ENCODE measurements at places on chromosomes 16 and 17.

GRCh38 chr16:4214215-4214621 lies 27.7 kb downstream of the SRL start:
- no peak for DNase-seq

DNA sequence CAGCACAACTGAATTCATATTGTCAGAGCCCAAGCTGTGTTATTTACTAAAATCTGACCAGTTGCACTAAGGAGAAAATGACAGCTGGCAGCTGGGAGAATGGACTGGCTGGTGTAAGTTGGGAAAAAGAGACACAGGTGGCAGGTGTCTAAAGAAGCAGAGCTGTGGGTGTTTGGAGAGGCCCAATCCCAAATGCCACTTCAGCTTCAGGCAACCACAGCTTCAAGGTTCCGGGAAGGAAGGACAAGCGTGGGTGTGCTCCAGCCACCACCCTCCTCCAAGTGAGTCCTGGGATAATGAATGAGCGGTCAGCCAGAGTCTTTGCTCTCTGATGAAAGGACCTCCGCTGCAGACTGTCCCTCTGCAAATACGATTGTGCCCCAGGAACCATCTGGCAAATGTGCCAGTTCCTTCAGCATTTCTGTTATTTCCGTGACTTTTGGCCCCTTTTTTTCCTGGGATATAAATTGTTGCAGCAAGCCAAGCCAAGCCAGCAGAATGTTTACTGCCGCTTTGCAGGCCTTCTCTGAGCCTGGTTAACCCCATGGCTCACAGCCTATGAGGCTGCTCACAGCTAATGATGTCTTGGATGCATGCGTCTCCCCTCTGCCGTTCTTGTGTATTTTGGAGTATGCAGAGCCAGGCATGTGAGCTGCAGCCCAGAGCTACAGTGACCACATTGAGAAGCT lies 9.5 kb upstream of the RHBDL3 start:
- DNase-seq = no peak

- DNase-seq = no peak
Observed at GRCh38 chr17:27848931-27849330, 44.2 kb downstream of the LYRM9 start.

- no peak for DNase-seq
Observed at GRCh38 chr17:17575360-17576251, 15.9 kb downstream of the PEMT start.

- DNase-seq = no peak
Observed at GRCh38 chr17:61440697-61441096, 11.5 kb upstream of the TBX4 start.

- no peak for DNase-seq
Observed at GRCh38 chr17:57502022-57502421, 243.1 kb downstream of the CCDC182 start.

DNA sequence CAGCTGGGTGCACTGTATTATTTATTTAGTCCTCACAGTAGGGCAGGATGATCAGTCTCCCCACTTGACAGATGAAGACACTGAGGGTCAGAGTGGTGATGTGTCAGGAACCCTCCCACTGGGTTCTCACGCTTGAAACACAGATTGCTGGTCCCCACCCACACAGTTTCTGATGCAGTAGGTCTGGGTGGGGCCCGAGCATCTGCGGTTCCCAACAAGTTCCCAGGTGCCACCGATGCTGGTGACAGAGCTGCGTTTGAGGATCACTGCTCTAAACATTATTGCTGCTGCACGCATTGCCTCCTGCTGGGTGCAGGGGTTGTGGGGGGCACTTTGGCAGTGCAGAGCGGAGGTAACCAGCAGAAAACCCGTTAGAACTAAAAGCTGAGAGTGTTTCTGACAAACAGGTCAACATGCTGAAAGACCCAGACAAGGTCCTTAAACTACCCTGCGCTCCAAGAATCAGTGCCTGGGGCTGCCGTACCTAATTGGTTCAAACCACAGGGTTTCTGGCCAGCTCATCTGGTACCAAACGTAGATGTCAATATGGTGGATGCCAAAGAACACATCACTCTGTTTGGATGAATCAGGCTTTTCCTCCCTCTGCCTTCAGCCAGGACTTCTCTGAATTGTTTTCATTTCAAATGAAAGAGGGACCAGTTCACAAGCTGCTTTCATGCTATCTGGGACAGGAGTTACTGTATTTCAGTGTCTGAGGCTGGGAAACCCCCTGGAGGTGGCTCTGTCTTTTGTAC lies 76.0 kb downstream of the ABCC1 start:
- no peak for DNase-seq

DNA sequence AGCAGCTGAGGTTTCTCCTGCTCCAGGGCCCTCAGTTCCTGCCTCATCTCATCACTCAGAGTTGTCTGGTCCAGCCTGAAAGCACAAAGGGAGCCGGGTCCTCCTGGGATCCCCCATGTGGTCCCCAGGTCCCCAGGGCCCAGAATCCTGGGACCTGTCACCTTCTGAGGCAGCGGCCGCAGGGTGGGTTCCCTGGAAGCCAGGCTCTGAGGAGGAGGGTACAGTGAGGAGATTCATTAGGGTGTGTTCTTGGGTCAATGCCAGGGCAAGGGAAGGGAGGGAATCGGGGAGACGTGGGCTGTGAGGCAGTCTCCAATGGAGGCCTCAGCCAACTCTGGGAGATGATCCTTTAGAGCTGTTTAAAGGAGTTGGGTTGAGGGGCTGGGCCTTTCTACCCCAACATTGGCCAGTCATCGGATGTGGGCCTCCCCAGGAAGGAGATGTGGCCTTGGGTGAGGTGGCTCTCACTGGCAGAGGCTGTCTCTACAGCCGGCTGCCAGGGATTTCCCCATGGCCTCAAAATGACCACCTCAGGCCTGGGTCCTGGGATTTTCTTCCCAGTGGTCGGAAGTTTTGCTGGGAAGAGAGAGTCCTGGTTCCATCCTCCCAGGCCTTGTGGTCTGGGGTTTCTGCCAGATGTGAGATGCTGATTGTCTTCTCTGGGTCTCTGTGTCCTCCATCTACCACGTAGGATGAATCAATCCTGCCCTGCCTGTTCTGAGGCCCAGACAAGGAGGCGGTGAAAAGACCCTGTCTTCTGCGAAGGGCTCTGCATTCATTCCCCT lies 47.3 kb downstream of the NLRP1 start:
- DNase-seq = no peak

DNA sequence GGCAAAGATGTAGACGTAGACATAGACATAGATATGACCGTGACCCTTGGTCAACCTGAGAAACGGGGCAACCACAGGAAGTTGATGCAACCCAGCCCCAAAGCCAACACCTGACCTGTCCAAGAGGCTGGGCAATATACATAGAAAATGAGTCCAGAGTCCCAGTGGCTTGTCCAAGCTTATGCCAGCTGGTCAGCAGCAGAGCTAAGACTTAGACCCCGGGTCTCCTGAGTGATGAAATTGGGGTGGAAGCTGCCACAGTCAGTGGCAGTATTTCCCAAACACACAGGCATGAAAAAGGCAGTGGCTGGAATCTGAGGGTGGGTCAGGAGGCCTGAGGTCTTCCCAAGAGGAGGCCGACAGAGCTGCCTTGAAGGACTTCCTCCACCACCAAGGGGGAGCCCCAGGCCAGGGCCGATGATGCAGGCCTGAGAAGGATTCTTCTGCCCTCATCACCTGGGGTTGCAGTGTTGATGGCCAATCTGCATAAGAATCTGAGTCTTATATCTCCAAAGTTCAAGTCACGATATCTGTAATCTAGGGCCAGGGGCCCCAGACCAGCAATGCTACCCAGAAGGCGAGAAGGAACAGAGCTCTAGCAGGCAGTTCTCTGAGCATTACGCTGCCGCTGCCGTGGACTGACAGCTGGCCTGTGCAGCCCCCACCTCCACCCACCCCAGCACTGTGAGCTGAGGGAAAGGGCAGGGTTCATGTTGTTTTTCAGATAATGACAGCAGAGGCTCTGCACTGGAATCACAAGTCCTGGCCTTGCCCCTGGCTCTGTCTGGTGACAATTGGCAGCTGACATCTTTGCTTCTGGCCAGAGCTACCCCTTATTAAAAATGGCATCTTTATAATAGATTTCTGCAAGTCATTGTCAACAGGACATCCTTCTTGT lies 72.7 kb downstream of the GNAO1 start:
- DNase-seq = peak; percentile 86

DNA sequence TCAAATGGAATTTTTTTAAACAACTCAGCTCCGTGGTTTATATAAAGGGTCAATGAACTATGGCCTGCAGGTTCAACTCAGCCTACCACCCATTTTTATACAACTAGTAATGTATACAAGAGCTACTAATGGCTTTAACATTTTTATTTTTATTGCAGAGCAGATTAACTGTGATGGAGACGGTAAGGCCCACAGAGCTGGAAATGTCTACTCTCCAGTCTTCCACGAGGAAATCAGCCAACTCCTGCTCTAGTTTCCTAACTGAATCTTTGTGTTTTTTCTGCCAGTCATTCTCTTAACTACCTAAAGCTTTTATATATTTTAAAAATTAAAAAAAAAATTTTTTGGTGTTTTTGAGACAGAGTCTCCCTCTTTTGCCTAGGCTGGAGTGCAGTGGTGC lies 385.1 kb upstream of the MAF start:
- DNase-seq = no peak

GRCh38 chr17:66229783-66230538 lies 746 bp upstream of the APOH start:
- no peak for DNase-seq

- no peak for DNase-seq
Observed at GRCh38 chr16:73024571-73025105, 23.3 kb downstream of the ZFHX3 start.

GRCh38 chr17:79563237-79564013 lies 47.4 kb downstream of the RBFOX3 start:
- no peak for DNase-seq

- DNase-seq = no peak
Observed at GRCh38 chr17:5770441-5771270, 186.3 kb upstream of the NLRP1 start.

GRCh38 chr17:32588982-32589381 lies 102.2 kb downstream of the CDK5R1 start:
- peak; percentile 23 for DNase-seq

DNA sequence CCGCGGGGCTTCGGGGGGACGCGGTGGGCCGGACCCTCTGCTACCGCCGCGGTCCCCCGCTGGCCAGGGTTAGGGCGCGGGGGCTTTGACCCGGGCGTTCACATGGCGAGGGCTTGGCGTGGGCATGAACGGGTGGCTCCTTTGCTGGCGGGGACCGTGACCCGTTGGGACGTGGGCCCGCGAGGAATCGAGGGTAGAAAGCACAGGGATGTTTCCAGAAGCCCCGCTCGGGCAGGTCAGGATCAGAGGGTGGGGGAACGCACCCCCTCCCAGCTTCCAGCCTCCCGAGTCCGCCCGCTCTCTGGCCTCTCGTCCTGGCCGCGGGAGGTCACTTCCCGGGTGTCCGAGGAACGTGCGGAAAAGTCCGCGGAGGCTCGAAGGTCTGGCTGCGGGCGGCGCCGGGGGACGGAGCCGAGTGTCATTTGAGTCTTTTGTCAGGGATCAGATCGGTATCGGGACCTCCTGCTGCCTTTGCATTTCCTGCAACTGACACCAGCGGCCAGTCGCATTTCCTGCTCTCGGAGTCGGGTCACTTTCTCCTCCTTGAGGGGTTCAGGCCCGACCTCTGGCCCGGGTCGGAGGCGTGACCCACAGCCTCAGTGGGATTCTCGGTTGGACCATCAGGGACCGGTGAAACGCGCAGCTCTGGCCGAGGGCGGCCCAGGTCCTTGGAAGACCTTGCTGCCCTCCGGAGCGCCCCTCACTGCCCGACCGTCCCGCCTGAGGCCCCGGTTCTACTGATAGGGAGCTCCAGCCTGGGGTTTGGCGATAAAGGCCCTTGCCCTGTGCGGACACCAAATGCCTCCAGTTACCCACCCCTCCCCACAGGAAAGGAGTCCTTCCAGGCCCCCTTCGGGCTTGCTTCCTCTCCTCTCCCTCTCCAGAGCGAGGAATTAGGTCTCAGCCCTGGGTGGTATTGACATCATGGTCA lies 702 bp upstream of the WNT3 start:
- peak; percentile 57 for DNase-seq

GRCh38 chr17:32777436-32777835 lies 99.5 kb downstream of the MYO1D start:
- DNase-seq = no peak

- DNase-seq = no peak
Observed at GRCh38 chr17:76445697-76446448, 7.1 kb downstream of the UBE2O start.

GRCh38 chr17:35407531-35407930 lies 24.8 kb downstream of the SLFN12 start:
- DNase-seq = no peak

- no peak for DNase-seq
Observed at GRCh38 chr16:54647725-54648221, 282.9 kb upstream of the IRX5 start.

- DNase-seq = no peak
Observed at GRCh38 chr16:53714205-53715022, 10.5 kb downstream of the FTO start.

- DNase-seq = no peak
Observed at GRCh38 chr17:65690626-65691310, 129.3 kb upstream of the AXIN2 start.

DNA sequence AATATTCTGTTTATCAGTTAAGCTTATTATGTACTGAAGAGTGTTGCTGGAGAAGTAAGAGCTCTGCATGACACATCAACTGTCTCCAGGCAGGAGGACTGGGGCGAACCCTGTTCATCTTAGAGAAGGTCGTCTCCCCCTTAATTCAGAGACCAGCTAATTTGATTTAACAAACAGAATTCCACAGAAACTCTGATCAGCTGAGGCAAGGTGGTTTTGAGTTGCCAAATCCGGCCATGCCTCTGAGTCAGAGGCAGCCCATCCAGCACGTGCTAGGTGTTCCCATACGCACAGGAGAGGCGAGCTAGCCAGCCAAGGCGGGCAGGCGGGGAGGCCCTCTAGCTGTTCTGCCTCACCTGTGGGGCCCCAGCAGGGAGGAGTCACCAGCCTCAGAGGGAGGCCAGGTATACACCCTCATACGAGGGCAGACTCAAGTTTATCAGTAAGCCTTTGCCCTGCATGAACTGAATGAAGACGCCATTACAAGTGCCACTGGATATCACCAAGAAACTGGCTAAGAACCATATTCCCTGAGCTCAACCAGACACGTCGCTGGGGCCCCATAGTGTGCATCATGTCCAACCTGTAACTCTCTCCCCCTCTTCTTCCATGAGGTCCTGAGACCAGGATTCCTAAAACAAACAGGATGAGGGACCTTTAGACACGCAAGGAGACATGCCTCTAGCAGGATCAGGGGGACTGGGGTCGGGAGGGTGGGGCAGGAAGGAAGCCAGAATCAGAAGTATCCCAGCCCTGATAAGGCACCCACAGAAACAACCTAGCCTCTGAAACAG lies 25.7 kb downstream of the STAT5A start:
- DNase-seq = no peak

- no peak for DNase-seq
Observed at GRCh38 chr17:45020354-45021138, 30.9 kb downstream of the DCAKD start.

Measured in SK-N-SH (cell line).